Activated CD8-positive, alpha-beta T cell treated with anti-CD3 and anti-CD28 coated beads, Interleukin-2, amount 10 ng/mL, durations not matched to agents 7 days and 5 days (primary cell): ENCODE measurements at places on chromosomes 7 and 10. TPM values are rescaled to one million over a fixed set of nuclear protein-coding genes. Genes with fewer than 3 reads are reported as not detected.

DNA sequence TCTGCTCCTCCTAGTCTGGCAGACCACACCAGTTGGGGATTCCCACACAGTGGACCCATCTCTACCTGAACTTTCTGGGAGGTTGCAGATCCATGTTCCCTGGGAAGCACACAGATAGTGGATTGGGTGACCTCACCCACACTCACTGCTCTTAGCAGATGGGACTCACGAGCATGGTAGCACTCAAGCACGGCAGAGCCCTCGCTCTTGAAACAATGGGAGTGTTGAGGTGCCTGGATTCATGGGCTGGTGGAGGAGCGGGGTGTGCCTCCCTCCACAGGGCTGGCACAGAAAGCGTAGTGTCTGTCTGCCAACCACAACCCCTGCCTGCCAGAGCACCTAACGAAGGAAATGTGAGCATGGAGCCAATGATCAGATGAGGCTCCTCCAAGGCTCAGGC is 568.0 kb downstream of the POM121L12 start:
- no peak for DNase-seq

DNA sequence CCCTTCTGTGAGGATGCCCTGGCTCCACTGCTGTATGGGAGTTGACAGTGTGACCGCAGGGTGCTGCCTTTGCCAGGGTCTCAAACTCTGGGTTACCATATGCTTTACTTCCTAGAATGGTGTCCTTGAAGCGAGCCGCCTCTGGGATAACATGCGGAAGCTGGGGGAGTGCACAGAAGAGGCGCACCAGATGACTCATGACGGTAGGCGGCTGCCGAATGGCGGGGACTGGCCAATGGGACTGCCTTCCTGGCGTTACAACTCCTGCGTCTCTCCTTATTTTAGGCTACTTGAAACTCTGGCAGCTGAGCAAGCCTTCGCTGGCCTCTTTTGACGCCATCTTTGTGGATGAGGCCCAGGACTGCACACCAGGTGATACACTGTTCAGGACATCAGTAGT is 27.3 kb downstream of the FBH1 start:
- DNase-seq: no peak

The SUN3 gene
- not detected for total RNA-seq

The ACSM6 gene
- total RNA-seq: not detected
